Stimulated activated CD8-positive, alpha-beta memory T cell treated with anti-CD3 and anti-CD28 coated beads, Interleukin-2, amount 100 ng/mL, for 1 hour (primary cell): ENCODE measurements at places on chromosomes 1 and 21.

- no peak for DNase-seq
These were observed 116.0 kb downstream of the TOMM20 start for GRCh38 chr1:235012436-235013210.

- DNase-seq, result no peak
These were observed 502.9 kb upstream of the ZRANB2 start for GRCh38 chr1:71583756-71584155.

GRCh38 chr21:20308586-20309315, 689.5 kb upstream of the NCAM2 start:
- no peak for DNase-seq

- no peak for DNase-seq
These were observed 615.4 kb downstream of the KIF26B start for GRCh38 chr1:245770156-245770555.

DNA sequence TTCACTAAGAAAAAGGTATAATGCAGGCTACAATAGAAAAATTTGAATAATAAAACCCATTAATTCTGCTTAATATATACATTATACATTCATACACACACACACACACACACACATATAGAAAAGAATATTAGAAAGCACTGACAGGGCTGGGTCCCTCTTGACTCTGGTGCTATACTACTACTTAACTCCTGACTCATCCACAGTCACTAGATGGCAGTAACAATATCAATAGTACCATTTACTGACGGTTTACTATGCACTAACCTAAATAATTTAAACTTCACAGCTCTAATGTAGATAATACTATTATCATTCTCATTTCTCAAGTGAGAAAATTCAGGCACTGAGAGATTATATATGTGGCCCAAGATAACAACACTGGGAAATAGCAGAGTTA, 87.5 kb downstream of the COP1 start:
- DNase-seq, result no peak

GRCh38 chr1:175788586-175789252, 45.3 kb upstream of the TNR start:
- DNase-seq, result no peak

DNA sequence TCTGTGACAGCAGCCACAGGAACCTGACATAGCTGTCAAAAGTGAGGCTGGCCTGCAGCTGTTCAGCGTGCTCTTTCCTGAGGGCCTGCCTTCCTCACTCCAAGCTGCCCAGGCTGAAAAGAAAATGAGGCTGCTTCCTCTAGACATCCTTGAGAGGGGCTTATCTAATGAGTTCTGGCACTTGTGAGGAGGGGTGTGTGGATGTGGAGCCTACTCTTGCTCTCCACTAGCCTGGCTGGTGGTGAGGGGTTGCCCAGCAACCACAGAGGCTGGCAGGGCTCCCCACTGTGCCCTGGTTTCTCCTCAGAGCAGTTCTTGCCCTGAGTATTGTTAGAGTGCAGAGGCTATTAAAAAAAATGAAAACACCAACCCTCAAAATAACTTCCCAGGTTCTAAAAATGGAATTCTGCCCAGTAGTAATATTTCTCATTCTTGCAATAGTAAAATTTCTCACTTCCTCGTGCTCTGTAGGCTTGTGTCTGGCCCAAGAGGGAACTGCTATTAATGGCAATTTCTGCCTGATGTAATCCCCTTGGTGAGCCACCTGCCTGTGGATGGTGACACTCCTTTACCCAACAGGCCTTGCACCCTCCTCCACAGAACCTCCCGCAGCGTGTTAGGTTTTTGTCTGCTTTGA, 52.6 kb upstream of the EPS8L3 start:
- no peak for DNase-seq

DNA sequence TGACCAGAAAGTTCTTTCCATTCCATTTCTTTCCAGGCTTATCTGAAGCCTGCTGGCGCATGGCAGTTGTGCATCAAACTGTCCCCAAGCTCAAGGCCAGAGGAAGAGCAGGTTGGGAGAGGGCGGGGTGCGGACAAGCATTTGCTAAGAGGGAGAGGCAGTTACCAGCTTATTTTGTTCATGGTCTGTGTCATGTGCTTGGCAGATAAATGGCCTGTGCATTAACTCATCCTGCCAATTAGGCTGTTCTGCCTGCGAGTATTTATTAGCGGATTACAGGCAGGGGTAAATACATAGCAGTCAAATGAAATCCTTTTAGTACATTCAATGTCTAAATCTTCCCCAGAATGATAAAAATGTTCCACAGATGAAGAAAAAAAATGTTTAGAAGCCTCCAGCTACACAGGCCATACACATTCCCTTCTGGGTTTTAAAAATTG, 48.9 kb upstream of the B3GALNT2 start:
- DNase-seq, result no peak

DNA sequence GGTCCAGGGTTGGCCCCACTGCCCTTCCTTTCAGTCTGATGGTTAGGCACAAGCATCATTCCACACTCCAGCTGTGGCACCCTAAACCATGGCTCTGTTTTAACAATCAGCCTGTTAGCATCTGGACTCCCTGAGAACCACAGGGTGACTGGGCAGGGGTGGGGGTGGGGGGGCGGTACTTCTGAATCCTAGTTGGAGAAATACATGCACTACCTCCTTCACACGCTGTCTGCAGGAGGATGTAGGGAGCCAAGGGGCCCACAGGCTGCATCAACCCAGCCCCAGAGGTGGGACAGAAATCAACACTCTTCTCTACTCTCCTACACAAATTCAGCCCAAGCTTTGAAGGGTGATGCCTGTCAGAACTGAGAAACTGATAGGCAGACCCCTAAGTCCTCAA, 23.8 kb downstream of the DDX20 start:
- DNase-seq, result no peak

- DNase-seq, result no peak
These were observed 25.1 kb downstream of the CNN3 start for GRCh38 chr1:94901841-94902240.

DNA sequence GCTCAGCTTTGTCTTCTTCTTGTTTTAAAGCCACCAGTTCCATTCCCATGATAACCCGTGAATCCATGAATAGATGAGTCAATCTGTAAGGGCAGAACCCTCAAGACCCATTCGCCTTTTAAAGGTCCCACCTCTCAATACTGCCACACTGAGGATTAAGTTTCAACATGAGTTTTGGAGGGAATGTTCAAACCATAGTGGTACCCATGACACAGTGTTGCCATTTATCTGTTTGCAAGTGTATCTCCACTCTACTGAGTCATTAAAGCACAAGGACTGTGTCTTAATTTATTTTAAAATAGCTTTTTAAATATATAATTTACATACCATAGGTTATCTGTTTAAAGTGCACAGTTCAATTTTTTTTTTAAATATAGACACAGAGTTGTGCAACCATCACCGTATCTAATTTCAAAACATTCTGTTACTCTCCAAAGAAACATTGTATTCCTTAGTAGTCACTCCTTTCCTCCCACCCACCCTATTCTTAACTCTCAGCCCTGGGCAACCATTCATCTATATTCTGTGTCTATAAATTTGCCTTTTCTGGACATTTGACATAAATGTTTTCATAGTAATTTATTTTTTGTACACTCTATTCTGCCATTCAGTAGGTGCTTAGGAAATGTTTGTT, 4.8 kb upstream of the IL24 start:
- DNase-seq, result no peak

GRCh38 chr1:2989976-2990375, 31.3 kb upstream of the ACTRT2 start:
- no peak for DNase-seq

- DNase-seq, result no peak
These were observed 16.6 kb upstream of the RAP1A start for GRCh38 chr1:111602974-111603373.

GRCh38 chr1:30386156-30386926, 337.0 kb downstream of the MATN1 start:
- DNase-seq, result no peak

DNA sequence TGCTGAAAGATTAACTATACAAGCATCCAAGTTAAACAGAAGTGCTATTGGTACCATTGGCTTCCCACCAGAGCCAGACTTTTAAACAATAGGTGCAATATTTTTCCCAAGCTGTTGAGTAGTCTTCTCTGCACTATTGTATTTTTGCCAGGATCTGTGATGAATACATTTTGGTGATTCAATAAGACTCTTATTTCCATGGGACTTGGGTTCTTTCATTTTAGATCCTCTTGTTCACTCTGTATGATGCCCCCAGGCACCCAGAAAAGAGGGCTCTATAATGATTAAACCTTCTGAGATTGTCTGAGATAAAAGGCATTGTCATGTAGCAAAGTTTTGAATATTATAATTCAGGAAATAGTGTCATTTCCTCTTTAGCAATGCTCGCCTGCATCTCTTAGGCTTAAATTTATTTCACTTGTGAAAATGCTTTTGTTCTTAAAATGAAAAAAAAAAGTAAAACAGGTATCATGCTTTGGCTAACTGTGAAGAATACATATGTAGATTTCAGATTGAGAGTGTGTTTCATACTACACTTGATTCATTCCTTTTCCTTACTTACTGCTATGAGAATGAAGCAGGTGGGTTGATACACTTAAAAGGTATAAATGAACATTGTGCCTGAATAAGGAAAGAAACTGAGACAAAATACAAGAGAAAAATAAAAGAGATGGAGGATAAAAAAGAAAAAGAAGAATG, 275.0 kb downstream of the HMCN1 start:
- DNase-seq, result no peak

- no peak for DNase-seq
These were observed 23.1 kb upstream of the TNFRSF1B start for GRCh38 chr1:12143631-12144155.

- no peak for DNase-seq
These were observed 86.0 kb downstream of the SLC25A24 start for GRCh38 chr1:108114033-108114599.

DNA sequence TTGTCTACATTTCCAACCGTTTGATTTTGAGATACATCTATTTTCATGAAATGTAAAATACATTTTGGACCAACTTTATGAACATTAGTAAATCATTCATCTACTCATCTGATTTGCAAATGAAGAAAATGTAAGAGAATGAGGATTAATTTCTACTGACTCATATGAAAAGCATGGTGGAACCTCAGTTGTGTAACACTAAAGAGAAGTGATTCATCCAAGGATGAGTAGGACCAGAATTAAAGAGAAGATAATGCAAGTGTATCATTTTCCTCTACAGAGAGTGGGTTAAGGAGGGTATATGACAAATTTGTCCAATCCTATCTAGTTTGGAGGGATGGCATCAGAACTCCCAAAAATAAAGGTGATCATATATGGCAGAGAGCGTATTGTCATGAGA, 1967.6 kb downstream of the MRPL39 start:
- no peak for DNase-seq

- DNase-seq, result no peak
These were observed 16.4 kb upstream of the KIF21B start for GRCh38 chr1:201039876-201040275.

DNA sequence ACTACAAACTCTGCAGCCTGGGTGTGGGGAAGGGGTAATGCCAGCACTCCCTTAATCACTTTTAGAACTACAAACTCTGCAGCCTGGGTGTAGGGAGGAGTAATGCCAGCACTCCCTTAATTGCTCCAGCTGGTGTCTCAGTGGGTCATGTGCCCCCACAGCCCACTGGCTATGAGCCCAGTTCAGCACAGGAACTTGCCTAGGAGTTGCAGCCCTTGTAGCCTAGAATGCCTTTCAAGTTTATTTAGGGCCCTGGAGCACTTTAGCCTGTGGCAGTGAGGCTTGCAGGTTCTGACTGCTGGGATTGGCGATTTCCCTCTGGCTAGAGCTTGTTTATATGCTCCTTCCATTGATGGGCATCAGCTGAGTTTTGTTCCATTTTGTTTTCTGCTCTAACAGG, 17.1 kb downstream of the VN1R5 start:
- DNase-seq, result no peak

DNA sequence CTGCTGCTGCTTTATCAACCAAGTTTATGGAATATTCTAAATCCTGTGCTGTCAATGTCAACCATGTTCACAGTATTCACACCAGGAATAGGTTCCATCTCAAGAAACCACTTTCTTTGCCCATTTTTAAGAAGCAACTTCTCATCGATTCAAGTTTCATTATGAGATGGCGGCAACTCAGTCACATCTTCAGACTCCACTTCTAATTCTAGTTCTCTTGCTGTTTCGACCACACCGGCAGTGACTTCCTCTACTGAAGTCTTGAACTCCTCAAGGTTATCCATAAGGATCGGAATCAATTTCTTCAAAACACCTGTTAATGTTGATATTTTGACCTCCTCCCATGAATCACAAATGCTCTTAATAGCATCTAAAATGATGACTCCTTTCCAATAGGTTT, 39.7 kb upstream of the IFNLR1 start:
- DNase-seq, result no peak

GRCh38 chr21:32958288-32959002, 67.3 kb upstream of the OLIG2 start:
- no peak for DNase-seq

GRCh38 chr1:28087614-28088167, 719 bp downstream of the EYA3 start:
- no peak for DNase-seq

GRCh38 chr1:55380355-55380970, 165.3 kb upstream of the USP24 start:
- DNase-seq, result no peak

DNA sequence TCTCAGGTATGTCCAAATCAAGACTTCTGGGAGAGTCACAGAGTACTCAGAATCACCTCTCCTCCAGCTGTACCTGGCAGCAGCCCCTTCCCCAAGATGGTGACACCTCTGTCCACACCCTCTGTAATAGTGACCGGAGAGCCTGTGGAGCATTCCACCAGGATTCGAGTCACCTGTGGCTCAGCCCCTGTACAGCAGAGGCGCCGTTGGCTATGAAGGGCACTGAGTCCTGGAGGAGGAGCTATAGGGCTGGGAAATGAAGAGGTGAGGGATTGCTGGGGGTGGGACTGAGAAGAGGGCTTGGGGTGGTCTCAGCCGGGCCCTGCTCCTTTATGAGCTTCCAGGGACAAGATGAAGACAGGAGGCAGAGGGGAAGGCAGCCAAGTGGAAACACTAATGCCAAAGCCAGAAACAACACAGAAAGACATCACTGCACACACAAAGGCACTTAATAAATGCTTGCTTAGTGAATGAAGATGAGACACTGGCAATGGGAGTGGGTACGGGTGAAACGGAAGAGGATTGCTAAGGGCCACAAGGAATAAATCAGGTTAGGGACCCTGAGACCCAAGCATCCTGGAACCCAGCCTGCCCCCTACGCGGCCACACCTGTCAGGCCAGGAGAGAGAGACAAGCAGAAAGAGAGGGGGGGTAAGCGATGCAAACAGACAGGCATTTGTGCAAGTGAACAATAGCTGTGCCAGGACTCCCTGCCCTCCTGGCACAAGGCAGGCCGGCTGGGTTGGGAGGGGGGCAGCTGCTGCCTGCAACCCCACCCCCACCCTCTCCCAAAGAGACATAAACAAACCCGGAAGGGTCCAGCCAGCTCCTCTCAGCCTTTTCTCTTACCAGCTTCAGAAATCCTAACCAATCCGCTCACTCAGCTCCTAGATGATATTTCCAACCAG, 3.9 kb downstream of the ARHGEF2 start:
- DNase-seq, result no peak

GRCh38 chr21:26406526-26406925, 166.6 kb downstream of the CYYR1 start:
- no peak for DNase-seq

DNA sequence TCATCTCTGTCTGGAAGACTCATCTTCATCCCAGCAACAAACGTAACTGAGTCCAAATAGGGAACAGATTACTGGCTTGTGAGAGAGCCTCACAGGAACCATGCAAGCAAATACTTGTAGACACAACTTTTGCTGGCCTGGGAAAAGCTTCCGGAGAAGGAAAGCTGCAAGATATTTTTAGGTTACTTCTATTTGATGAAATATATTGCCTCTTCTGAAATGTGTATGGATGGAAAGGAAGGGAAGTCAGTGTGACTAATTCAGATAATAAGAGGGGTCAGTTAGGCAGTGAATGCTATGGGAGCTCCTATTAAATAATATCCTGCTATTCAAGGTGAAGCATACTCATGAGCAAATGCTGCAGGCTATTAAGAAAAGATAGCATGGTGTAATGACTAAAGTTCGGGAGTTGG, 20.4 kb upstream of the FGGY start:
- DNase-seq, result no peak
